Type B pancreatic cell (in vitro differentiated cells): ENCODE measurements at places on chromosomes 11 and 22.

- no peak for DNase-seq
Observed at GRCh38 chr22:38284042-38284402, 11.2 kb upstream of the TMEM184B start.

GRCh38 chr11:65851811-65852507, 6.0 kb downstream of the CFL1 start:
- DNase-seq: no peak

DNA sequence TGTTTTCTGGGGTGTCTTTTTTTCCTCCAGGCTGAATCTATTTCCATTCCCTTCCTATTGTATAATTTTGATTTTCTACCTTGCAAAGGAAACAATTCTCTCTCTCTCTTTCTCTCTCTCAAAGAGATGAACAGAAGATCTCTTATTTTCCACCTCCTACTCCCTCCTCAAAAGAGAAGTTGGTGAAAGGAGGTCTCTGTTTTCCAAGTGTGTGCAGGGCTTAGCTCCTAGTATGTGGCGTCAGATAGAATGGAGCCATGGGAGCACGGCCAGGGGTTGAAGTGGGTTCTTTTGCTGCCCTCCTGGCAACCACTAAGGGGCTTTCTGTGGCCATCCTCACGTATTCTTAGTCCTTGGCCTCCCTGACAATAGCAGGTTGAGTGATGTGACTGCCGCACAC, 480 bp downstream of the TRIM34 start:
- no peak for DNase-seq

GRCh38 chr11:11069841-11070835, 212.3 kb upstream of the ZBED5 start:
- no peak for DNase-seq

GRCh38 chr22:23278883-23279675, 98.8 kb downstream of the BCR start:
- DNase-seq: no peak

GRCh38 chr11:78338138-78338537, 79.5 kb downstream of the GAB2 start:
- DNase-seq: no peak

DNA sequence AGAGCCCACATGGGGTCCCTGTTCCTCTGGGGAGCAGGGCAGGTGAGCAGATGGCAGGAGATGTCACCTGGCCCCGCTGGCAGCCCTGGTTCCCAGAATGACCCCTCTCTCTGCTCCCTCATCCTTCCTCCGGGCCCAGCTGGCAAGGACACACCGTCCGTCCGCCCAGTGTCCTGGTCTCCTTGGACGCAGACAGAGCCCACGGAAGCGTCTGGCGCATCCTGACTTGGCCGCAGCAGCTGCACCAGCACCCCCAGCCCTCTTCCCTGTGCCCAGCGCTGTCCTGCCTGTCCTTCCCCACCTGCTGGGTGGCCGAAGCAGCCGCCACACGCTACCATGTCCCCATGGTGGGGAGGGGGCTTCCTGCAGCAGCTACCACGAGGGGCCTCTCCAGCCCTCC, 9.6 kb upstream of the CABP7 start:
- DNase-seq: no peak

GRCh38 chr11:114762408-114762807, 84.1 kb downstream of the NXPE2 start:
- no peak for DNase-seq

DNA sequence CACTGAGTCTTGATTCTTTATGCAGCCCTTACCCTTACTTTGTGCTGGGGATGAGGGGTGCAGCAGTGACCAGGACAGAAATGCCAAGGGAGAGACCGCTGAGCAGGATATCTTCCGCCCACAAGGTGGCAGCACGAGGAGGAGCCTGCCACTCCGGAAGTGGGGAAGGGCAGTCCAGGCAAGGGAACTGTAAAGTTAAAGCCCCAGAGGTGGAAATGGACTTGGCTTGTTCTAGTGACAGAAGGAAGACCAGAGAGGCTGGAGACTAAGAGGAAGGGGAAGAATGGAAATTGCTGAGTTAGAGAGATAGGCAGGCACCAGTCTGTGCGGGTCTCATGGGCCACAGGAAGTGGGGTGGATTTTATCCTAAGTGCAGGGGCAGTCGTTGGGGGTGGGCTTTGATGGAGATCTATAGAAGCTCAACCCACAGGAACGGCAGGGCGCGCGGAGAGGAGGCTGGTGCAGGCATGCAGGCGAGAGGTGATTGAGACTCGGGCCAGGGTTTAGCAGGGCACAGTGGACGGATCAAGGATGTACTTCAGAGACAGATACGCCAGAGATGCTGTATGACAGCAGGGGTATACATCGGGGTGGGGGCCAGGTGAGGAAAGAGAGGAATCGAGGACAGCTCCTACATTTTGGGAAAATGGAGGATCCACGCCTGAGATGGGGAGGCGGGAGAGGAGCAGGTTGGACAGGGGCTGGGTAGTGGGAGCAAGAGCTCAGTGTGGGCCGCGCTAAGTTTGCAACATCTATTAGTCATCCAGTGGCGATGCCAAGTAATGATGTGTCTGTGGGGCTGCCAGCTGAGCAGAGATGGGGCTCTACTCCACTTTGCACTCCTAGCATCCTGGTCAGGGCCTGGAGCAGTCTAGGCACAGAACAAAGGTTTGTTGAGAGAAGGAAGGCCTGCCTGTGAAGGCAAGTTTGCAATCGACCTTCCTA, 3.3 kb upstream of the GRK2 start:
- DNase-seq: no peak

GRCh38 chr11:46672381-46672839, 28.0 kb downstream of the ARHGAP1 start:
- no peak for DNase-seq

- DNase-seq: no peak
Observed at GRCh38 chr11:119750056-119750455, 21.1 kb upstream of the NECTIN1 start.
